ENCODE measurements at places on chromosomes 3 and 15.

DNA sequence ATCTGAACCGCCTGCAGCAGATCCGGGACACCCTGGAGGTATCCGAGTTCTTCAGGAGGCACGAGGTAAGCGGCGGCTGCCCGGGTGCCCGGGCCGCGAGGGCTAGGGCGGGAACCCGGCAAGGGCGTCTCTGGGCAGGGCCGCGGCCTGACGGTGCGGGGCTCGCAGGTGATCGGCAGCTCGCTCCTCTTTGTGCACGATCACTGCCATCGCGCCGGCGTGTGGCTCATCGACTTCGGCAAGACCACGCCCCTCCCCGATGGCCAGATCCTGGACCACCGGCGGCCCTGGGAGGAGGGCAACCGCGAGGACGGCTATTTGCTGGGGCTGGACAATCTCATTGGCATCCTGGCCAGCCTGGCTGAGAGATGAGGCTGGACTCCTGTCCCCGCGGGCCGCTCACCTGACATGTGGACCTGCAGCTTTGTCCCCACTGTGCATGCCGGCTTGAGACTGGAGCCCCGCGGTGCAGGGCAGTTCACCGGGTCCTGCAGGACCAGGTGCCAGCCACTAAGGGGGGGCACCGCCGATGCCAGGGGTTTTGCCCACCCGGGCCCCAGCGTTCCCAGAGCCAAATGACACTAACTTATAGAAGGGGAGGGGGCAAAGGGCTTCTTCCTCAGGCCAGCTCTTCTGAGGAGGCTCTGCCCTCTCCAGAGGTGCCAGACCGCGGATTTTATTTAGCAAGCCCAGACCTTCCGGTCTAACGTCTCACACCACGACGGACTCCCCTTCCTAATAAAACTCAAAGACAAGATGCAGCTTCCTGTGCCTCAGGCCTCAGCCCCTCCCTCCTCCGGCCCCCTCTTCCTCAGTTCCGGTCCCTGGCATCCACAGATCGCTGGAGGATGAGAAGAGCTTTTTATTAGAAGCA is 9.4 kb downstream of the ITPKA start:
- DNase-seq = no peak

DNA sequence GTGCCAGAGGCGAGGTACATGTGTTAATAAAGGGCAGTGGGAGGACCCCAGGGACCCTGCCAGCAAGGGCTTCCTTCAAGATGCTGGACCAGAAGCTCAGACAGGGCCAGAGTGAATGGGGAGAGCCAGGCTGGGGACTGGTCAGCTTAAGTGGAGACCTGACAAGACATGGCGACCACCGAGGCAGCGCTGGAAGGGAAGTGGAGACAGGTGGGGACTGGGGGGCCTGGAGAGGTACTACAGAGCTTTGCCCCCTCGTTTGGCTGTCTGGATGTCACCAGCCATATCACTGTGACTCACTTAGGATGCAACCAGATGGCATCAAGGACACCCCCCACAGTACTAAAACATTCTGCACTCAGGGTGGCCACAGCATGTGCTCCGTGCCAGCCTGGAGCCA is 97.9 kb downstream of the ADCY5 start:
- DNase-seq = no peak

DNA sequence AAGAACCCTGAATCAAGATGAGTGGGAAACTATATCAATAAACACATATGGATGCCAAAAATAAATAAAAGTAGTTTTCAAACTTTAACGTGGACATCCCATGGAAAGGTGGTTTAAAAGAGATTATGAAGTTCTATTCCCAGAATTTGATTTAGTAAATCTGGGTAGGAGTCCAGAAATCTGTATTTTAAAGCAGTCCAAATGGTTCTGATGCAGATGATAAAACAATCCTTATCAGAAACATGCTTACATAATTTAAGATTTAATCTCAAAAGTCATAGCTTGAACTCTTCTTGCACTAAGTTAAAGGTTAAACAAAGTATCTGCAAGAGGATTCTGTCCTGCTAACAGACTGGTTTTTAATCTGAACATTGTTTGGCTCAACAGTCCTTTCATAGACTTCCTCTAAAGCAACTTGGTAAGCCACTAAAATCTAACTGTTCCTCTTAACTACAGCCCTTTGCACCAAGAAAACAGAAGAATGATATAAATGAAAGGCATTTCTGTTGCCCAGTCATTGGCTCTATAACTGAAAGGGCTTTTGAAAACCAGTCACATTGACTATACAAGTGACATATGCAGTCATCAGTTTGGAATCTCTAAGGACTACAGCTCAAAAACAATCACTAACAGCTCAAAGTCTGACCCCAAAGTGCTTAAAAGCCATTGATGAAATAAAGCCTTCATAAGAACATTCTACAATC is 23.4 kb upstream of the MAP4 start:
- DNase-seq = no peak

- DNase-seq = peak; percentile 61
Observed at GRCh38 chr3:101069901-101070798, 76.9 kb upstream of the ABI3BP start.

- DNase-seq = no peak
Observed at GRCh38 chr3:143896486-143896885, 48.2 kb upstream of the SLC9A9 start.

GRCh38 chr3:73069775-73070444 is 8.5 kb downstream of the EBLN2 start:
- no peak for DNase-seq

- no peak for DNase-seq
Observed at GRCh38 chr3:150464684-150465083, 56.6 kb downstream of the TSC22D2 start.

DNA sequence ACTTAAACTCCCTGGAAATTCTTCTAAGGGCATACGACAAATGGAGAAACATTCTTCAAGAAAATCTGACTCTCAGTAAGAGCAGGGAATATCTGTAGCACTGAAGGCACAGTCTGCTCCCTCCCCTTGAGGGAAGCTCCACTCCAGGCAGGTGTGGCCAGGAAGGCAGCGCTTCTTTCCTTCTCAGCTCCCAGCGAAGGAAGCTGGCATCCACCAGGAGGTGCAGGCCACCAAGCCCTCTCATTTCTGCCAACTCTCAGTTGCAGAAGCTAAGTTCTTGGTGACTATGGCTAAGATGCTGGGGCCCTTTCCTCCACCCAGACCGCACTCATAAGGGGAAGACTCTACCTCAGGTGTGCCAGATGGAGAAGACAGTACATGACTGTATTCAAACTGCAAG is 37.7 kb upstream of the SLC41A3 start:
- DNase-seq = no peak

- DNase-seq = no peak
Observed at GRCh38 chr3:105904678-105905284, 36.0 kb upstream of the CBLB start.

DNA sequence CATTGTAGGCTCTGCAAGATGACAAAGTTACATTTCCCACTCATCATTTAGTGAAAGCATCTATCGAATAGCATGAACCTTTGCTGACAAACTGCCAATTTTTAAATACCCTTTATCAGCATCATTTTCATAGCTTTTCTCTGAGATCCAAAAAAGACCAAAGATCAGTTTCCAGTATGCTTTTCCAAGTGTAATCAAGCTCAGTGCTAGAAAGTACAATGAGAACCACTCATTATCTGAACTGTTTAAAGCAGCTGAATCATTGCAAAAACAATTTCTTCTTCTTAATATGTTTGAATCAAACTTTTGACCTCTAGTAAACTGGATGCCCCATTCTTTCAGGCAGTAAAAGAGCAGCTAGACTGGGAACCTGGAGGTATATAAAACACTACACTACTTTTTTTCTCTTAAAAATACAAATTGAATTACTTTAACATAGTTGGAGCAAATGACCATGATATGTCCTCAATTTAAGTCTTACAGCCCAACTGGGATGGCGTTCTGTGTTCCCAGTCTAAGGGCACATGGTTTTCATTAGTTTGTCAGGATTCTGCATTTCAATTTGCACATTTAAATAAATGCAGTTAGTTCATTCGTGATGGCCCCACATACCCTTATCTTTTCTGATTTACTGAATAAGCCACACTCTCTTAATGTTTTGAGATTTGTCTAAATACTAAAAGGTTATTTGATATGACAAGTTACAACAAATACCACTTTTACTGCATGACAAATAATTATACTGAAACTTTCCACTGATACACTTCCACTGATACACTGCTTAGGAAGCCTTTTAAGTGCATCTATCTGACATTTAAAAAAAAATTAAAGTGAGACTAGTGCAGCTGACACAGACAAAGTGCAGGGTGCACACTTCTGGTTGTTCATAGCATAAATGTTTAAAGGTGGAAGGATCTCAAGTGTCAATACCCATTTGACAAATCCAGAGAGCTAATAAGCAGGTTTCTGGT is 146.0 kb upstream of the FRMD4B start:
- no peak for DNase-seq

DNA sequence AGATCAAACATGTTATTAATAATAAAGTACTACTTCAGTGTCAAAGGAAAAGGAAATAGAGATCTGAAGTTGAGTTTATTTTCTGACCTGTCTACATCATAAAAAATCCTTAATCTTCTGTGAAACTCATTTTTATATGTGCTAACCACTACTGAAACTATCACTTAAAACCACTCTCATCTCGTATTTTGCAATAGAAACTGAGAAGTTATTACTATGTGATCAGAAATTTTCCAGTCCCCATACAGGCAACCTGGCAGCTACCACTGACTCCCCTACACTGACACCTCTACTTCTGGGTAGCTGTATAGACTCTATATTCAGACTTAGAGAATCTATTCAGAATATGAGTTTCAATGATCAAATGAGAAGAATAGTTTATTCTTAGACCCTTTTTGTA is 8.3 kb downstream of the HDGFL3 start:
- no peak for DNase-seq

DNA sequence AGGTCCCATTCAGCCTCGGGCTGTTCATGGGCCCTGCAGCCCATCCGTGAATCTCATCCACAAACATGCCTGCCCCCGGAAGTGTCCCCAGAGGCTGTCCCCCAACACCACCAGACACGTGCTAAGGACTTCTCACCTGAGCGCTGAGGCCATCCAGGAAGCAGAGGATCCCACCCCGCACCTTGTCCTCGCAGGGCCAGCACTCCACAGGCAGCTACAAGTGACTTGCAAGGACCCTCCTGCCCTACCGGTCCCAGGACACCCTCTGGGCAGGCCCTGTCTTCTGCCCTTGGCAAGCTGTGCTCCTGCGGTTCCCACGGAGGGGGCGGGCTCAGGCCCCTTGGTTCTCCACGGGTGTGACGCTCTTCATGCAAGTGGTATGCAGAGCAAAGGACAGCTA is 146.0 kb downstream of the NUP210 start:
- no peak for DNase-seq

Measured in HuH-7 (cell line).